ENCODE measurements at places on chromosomes 1 and 21.

DNA sequence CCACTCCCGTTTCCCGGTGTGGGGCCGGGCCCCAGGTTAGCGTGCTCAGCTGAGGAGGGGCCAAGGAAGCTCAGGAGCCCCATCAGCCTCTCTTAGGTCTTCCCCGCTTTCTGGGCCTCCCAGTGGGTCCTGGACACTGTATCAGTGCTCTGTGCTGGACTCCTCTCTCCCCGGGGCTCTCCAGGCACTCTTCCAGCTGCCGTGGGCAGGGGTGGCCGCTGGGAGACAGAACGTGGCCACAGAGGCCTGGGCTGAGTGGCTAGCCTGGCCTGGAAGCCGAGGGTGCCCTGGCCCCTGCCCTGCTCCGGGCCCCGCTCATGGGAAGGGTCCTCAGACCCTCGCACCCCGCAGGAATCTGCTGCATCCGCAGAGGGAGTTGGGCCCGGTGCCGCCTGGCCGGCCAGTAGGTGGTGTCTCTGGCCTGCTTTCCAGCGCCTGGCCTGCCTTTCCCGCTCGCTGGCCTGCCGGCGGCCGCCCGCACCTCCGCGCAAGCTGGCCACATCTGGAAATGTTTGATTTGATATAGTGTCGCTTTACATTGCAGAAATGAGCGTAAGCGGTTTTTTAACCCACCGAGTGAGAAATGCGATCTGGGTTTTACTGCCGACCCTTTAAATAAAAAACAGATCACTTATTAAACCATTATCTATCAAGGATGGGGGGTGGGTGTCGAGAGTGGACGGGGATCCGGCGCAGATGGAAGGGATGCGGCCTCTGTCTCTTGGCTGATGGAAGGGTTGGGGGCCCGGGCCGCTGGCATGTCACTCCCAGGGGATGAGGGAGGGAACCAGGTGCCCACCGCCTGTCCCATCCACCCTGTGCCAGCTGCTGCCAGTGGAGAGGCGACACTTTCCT, 74.4 kb upstream of the TTC34 start:
- DNase-seq, result no peak

GRCh38 chr1:241828463-241829021, 19.5 kb upstream of the EXO1 start:
- DNase-seq, result no peak

DNA sequence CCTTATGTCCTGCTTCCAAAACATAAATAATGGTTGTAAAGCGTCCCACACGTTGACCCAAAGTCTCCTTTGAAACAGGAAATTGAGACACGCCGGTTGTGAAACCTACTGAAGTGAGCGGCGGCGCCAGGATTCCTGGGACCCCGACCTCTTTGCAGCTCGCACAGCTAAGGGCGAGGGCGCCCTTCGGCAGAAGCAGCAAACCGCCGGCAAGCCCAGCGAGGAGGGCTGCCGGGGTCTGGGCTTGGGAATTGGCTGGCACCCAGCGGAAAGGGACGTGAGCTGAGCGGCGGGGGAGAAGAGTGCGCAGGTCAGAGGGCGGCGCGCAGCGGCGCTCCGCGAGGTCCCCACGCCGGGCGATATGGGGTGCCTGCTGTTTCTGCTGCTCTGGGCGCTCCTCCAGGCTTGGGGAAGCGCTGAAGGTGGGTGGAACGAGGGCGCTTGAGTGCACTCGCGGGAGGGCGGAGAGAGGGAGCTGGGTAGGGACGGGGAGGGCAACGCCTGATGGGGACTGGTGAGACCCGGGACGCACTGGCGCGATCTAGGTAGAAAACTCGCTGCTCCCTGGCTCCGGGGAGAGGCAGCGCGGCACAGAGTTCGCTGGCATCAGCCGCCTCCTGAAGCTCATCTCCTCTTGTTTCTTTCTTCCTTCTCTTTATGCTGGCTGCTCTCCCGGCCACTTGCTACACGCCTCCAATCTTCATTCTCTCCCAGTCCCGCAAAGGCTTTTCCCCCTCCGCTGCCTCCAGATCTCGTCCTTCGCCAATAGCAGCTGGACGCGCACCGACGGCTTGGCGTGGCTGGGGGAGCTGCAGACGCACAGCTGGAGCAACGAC, at the start of gene CD1D:
Gene CD1D, plus strand, starts transcription at position 155 of the 836 bp plus-strand sequence. Its CDS starts 207 bp downstream, at position 362.
- DNase-seq, result no peak

GRCh38 chr1:41444785-41445184, 39.7 kb downstream of the EDN2 start:
- DNase-seq, result no peak

GRCh38 chr1:94186946-94187345, 50.4 kb downstream of the ARHGAP29 start:
- DNase-seq, result no peak

GRCh38 chr1:177571076-177571475, 398.8 kb downstream of the SEC16B start:
- DNase-seq, result no peak

GRCh38 chr21:18155508-18156193, 89.0 kb upstream of the CHODL start:
- no peak for DNase-seq

- DNase-seq, result no peak
These were observed 13.8 kb downstream of the ADORA3 start for GRCh38 chr1:111489604-111490003.

GRCh38 chr1:212699104-212699624, 476 bp downstream of the BATF3 start:
- DNase-seq, result peak; percentile 52

GRCh38 chr1:109582021-109582420, 33.6 kb downstream of the GNAI3 start:
- DNase-seq, result no peak

DNA sequence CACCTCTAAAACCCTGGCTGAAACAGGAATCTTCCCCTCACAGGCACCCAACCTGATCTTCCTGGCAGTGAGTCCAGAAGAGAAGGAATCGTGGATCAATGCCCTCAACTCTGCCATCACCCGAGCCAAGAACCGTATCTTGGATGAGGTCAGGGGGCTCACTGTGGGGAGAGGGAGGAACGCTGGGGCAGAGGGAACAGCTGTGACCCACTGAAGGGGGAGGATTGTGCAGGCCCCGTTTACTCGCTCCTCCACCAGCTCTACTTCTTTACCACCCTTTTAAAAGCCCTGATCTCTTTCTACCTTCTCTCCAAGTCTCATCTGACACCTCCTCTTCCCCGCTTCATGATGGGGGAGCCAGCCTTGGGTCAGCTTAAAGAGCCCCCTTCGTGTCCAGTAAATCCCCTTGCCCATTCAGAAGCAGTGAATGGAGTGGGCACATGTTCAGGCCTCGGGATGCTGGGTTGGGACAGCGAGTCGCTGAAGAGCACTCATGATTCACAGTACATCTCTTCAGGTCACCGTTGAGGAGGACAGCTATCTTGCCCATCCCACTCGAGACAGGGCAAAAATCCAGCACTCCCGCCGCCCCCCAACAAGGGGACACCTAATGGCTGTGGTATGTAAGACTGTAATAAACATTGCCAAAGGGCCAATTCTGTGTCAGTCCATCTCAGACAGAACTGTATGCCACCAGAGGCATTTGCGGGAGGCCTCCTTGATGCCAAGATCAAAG, 7.3 kb downstream of the PLEKHO1 start:
- DNase-seq, result no peak

GRCh38 chr1:21706151-21706835, 37.1 kb upstream of the RAP1GAP start:
- DNase-seq, result no peak

DNA sequence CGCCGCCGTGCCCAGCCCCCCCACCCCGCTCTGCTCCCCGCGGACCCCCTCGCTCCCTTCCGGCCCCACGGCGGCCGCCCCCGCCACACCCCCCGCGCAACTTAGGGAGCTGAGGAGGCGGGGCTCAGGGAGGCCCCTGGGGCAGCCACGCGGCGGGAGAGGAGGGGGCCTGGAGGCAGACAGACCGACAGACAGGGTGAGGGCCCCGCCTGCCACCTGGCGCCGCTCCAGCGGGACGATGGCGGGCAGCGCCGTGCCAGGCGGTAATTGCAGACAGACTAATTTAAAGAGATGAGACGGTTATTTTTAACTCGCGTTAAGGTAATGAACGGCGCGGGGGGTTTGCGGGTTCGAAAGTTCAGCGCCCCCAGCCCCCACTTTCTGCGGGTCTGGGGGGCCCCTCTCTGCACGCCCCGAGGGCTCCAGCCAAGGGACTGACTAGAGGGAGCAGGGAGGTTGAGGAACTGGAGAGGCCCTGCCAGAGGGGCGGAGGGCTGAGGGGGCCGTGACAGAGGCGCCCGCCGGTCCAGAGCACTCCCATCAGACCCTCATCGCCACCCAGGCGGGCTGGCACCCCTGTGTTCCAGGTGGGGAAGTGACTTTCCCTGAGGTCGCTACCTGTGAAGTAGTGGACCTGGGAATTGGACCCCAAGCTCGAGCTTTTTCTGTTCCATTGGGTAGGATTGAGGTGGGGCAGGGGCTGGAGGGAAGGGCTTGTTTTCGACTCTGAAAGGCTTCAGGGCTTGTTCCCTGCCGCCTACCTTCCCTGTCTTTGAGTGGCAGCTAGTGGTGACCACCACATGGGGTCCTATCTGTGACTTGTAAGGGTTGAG, 5.4 kb downstream of the FOXO6 start:
- DNase-seq, result peak; percentile 29

DNA sequence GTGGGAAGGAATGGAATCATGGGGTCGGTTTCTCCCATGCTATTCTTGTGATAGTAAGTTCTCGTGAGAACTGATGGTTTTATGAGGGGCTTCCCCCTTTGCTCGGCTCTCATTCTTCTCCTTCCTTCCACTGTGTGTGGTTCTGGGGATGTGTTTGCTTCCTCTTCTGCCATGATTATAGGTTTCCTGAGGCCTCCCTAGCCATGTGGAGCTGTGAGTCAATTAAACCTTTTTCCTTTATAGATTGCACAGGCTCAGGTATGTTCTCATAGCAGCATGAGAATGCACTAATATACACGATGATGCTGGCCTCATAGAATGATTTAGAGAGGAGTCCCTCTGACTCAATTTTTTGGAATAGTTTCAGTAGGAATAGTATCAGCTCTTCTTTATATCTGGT, 195.4 kb upstream of the IVNS1ABP start:
- no peak for DNase-seq

DNA sequence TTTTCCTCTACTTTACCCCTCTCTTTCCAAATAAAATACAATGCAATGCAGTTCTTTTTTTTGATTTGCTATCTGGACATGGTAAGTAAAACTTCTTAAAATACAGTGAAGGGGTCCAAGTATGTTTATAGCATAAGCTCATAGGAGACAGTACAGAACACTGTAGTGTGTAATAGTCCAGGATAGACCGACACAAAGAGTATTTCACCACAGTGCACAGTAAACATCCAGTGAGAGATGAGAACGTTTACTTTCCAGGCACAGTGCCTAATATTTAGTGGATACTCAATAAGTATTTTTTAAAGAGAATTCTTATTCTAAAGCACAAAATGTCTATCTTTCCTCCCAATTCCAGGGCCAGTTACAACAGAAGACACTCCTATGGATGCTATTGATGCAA, 14.9 kb downstream of the MIA3 start:
- no peak for DNase-seq

GRCh38 chr1:42934541-42935312, 23.9 kb downstream of the SLC2A1 start:
- no peak for DNase-seq

DNA sequence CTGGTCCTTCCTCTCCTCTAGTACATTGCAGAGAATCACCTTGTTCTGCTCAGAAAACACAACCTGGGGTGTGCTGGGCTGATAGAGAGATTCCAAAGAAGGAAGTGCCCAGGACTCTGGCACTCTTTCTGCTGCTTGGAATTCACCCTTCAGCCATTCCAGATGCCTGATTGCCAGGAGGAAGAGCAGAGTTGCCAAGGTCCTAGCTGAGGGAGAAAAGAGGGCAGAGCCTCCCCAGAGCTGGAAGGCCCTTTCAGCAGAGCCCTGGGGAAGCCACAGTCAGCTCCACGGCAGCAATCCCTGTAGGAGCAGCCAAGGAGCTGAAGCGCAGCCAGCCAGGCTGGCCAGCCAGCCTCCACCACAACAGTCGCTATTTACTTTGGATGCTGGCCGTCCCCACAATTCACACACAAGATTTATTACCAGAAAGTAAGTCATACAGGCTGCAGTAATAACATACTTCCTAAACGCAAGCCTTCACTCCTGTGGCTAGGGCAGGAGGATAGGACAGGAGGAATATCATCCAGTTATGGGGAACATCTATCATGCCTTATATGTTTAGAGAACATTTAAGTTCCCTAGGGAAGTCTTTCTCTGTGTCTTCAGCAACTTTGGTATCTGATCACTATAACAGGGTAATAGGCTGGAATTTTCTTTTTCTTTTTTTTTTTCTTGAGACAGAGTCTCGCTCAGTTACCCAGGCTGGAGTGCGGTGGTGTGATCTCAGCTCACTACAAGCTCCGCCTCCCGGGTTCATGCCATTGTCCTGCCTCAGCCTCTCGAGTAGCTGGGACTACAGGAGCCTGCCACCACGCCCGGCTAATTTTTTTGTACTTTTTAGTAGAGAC, 36.6 kb upstream of the SLC44A3 start:
- DNase-seq, result no peak

DNA sequence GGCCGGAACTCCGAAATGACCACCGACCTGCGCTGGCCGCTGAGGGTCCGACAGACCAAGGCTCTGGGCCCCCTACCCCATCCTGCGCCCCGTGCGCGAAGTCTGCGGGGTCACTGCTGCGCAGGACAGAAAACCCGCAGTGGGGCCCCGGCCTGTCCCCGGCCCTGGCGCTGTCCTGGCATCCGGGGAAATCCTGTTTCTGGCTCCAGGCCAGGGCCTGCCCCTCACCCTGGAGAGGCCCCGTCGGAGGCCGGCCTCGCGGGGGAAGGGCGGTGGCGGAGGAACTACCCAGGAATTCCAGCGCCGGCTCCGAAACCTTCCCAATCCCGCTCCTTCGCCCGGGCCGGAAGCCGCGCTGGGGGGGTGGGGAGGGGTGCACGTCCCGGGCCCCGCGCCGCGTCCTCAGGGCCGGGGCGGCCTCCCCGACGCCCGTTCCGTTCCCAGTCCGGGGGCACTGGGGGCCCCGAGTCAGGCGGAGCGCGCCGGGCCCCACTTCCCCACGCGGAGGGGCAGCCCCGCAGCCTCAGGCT, 77.0 kb downstream of the MORN1 start:
- no peak for DNase-seq

DNA sequence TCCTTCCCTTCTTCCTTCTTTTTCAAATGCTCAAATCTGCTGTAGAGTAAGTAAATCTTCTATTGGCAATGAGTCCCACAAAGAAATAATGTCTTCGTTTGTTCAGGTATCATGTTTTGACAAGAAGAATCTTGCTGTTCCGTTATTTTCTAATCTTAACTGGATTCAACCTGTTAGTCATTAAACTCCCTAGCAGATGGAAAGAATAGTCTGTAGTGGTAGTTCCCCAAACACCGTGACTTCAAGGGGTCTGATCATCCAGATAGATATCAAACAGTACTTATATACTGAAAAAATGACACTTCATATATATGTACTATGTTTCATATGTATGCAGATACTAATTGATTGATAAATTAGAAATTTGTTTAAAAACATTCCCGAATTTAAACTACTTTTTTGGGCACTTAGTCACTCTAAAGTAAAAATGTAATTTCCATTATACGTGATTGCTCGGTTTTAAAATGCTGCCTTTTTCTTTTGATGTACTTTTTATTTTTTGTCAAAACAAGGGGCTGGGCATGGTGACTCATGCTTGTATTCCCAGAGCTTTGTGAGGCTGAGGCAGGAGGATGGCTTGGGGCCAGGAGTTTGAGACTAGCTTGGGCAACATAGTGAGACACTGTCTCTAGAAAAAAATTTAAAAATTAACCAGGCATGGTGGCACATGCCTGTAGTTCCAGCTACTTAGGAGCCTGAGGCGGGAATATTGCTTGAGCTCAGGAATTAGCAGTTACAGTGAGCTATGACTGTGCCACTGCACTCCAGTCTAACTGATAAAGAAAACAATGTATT, 335.7 kb upstream of the SNX7 start:
- DNase-seq, result no peak

- no peak for DNase-seq
These were observed 6.5 kb upstream of the PYCR2 start for GRCh38 chr1:225930566-225930965.
